ENCODE measurements at places on chromosomes 7 and 10.

DNA sequence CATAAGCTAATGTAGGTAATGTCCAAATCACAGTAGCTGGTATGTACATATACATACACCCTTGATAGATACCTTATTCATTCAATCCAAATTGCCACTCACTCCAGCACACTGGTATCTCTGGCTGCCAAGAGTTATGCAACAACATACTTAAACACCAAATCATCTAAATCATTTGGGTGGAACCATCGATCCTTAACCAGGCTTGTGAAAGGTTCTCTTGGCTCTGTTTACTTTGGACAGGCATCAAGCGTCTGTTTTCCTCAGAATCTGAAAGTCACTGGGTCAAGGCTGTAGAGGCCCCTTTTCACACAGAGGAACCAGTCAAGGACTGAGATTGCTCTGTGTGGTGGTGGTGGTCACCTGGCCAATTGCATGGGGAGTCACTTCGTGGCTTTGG is 24.6 kb downstream of the JAZF1 start:
- no peak for DNase-seq

DNA sequence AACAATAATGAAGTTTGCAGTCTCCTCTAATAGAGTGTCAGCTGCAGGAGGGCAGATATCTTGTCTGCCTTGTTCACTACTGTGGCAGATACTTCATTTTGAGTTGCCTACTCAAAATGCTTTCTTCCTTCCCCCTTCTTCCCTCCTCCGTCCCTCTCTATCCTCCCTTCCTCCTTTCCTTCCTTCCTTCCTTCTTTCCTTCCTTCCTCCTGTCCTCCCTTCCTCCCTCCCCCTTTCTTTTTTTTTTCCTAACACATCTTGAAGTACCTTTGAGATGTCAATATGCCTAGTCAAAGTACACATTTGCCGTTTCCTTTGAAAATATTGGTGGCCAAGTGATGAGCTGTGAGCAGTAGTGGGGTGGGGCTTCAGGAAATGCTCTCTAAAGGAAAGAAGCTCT is 18.7 kb upstream of the ST7 start:
- DNase-seq = no peak

DNA sequence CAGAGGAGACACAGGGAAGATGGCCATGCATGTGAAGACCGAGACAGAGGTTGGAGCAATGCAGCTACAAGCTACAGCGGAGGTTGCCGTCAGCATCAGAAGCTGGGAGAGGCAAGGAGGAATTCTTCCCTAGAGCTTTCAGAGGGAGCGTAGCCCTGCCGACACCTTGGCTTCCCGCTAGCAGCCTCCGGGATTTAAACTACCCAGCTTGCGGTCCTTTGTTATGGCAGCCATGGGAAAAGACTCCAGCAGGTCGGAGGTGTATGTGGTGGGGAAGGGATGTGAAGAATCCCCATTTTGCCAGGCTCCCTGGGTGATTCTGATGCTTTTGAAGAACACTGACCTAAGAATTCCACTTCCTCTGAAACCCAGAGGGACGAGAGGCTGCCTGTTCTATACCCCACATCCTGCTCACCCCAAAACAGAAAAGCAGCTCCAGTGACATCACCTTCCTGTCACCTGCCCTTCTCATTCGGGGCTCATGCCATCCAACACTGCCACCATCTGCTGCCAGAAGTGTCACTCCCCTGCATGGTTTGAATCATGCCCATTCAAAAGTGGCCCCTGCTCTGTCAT is 3.3 kb upstream of the SEPHS1 start:
- no peak for DNase-seq

GRCh38 chr7:50697748-50698147 is 84.9 kb downstream of the GRB10 start:
- DNase-seq = no peak

DNA sequence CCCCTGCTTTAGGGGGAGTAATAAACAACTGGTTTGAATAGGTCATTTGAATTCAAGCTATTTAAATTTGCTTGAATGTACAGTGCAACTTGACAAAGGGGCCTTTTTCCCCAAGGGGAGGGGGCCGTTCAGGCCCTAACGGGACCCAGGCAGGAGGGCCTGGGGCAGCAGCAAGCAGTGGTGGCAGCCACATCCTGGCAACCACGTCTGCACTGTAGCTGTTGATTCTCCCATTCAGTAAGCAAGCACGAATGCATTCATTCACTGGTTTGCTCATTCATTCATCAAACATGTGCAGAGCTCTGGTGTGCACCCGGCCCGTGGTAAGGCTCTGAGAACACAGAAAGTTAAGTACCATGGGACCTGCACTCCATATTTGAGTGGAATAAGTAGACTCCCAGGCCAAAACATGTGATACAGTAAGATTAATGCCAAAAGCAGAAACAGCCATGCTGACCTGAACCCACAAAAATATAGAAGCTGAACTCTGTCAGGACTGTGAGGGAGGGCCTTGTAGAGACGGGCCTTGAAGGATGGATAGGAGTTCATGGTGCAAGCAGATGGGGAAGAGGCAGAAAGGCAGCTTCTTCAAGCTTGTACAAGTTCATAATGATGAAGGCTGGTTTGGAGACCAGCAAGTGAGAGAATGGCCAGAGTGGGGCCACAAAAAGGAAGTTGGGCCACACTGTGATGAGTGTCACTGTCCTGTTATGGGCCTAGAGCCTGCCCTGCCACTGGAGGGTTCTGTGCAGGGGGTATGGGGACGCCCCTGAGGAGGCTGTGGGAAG is 29.3 kb upstream of the C10orf53 start:
- no peak for DNase-seq

DNA sequence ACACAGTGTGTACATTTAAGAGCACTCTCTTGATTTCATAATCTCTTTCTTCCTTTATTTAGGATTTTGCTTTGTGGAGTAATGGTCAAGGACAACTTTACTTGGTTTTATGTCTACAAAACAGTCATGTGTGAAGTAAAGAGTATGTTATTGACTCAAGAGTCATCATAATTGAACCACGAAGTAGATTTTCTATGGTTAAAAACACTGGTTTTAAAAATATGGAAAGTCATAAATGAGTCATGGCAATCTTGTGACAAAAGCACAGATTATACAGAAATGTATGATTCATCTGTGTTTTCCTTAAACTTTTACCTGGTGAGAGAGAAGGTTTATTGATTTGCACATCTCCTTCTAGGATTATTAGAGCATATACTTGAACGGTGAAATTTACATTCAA is 969.7 kb downstream of the GATA3 start:
- DNase-seq = no peak
